Ecto neural progenitor cell (in vitro differentiated cells): ENCODE measurements at places on chromosomes 2 and 18.

- no peak for DNase-seq
Observed at GRCh38 chr2:115584507-115584906, 1142.1 kb downstream of the DPP10 start.

GRCh38 chr2:51329512-51329911 is 297.6 kb upstream of the NRXN1 start:
- DNase-seq = no peak

DNA sequence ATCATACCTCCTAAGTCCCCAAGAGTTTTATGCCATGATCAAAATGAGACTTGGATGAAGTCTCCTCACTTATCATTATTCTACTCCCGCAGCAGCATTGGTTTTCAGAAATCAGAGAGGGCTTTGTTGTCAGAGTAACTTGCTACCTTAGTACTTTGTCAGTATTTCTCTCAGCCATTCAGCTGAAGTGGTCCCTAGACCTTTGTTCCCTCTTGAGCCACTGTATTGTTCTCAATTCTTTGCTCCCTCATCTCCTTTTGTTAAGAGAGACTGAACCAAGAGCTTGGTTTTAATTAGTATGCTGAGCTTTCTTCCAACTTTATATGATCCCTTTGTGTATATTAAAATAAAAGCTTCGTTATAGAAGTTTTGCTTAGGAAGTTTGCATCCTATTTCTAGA is 133.4 kb downstream of the DOCK10 start:
- no peak for DNase-seq

DNA sequence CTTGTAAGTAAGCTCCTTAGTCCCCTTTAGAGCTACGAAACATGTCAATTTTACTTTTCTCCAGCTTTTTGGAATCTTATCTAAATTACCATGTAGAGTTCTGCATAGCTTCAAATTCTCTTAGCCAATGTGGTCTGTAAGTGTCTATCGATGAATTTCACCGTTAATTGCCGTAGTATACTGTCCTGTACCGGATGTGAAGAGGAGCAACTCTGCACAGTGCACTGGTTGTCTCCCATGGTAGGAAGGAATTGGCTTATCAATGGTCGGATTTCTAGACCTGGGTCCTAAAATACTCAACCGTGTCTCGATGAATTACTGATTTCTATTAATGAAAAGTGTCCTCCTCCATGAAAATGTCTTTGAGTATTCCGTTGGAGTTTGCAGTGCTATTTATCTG is 1.9 kb downstream of the NOP58 start:
- DNase-seq = no peak
